Adrenal gland (tissue), 19 donors: ENCODE measurements at places on chromosomes 3 and 15.

DNA sequence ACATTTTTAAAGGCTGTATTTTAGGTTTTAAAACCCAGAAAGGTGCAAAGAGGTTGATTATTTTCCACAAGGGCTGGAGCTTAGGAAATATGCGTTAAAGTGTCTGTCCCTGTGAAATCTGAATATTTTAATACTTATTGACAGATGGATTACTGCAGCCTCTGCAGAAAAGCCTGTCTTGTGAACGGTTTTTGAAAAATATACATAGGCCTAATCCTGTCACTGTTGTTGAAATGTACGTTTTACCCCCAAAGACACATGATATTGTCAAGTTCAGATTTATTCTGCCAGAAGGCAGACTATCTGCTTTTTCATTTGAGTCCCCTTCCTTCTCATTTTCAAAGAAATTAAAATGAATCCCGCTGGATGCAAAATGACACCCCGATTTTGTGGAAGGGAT is 2.2 kb upstream of the BCL6 start:
- DNase-seq, result no peak

GRCh38 chr15:100193277-100193860 is 148.4 kb downstream of the ADAMTS17 start:
- DNase-seq, result no peak

GRCh38 chr15:99467338-99467720 is 98.5 kb upstream of the MEF2A start:
- DNase-seq, result no peak

GRCh38 chr3:190229632-190230424 is 92.4 kb downstream of the CLDN1 start:
- DNase-seq, result peak; percentile 26

- no peak for DNase-seq
Observed at GRCh38 chr3:48086705-48087104, 70.5 kb upstream of the MAP4 start.

GRCh38 chr15:101551696-101552591 is 62.4 kb upstream of the PCSK6 start:
- no peak for DNase-seq

DNA sequence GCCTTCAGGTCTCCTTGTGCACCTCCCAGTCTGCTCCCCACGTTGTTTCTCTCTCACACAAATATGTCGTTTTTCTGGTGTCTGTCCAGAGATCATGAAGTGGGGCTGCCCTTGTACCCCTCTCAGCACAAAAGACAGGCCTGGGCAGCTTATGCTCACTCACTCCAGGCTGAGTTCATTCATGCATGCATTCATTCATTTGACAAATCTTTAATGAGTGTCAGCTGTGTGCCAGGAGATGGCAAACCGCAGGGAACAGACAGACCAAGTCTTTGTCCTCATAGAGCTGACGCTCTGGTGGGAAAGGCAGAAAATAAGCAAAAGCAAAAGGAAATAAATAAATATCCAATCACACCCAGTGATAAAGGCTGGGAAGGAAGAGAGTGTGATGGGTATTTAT is 7.6 kb upstream of the TRH start:
- DNase-seq, result no peak

DNA sequence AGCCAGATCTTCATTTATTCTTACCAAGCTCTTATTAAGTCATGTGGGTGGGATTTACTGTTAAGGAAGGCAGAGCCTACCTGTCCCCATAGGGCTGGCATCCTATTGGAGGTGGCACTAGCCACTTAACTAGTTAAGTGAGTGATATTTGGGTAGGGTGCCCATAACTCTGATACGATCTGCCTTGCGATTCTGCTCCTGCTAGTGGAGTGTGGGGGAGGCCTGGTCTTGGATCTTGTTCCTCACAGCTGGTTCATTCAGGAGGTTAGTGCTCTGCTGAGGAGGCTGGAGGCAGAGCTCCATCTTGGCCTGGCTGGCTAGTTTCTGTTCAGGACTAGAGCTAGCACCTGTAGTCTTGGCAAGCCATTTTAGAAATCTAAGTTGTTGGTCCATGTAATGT is 9.3 kb downstream of the BAHD1 start:
- DNase-seq, result no peak

DNA sequence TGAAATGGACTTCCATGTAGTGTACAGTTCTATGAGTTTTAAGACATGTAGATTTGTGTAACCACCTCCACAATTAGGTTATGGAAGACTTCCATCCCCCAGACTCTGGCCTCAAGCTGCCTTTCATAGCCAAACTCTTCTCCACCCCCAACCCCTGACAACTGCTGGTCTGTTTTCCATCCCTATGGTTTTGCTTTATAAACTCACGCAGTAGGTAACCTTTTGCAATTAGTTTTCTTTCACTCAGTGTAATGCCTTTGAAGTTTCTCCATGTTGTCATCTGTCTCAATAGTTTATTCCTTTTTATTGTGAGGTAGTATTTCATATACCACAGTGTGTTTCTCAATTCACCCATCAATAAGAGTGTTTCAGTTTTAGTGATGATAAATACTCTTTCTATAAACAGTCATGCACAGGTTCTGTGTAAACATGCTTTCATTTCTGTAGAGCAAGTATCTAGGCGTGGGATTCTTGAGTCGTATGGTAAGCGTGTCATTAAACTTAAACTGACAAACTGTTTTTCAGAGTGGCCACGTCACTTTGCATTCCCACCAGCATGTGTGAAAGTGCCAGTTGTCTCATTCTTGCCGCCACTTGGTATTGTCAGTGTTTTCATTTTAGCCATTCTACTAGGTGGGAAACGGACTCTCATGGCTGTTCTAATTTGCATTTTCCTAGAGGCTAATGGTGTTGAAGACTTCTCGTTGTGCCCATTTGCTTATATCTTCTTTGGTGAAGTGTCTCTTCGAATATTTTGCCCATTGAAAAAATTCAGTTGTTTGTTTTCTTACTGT is 47.3 kb upstream of the ALDH1A3 start:
- no peak for DNase-seq

- no peak for DNase-seq
Observed at GRCh38 chr15:88487796-88488523, 20.5 kb downstream of the MRPS11 start.

GRCh38 chr3:86737517-86737916 is 253.4 kb downstream of the VGLL3 start:
- DNase-seq, result no peak

GRCh38 chr3:172034786-172035685 is 4.3 kb upstream of the FNDC3B start:
- no peak for DNase-seq

DNA sequence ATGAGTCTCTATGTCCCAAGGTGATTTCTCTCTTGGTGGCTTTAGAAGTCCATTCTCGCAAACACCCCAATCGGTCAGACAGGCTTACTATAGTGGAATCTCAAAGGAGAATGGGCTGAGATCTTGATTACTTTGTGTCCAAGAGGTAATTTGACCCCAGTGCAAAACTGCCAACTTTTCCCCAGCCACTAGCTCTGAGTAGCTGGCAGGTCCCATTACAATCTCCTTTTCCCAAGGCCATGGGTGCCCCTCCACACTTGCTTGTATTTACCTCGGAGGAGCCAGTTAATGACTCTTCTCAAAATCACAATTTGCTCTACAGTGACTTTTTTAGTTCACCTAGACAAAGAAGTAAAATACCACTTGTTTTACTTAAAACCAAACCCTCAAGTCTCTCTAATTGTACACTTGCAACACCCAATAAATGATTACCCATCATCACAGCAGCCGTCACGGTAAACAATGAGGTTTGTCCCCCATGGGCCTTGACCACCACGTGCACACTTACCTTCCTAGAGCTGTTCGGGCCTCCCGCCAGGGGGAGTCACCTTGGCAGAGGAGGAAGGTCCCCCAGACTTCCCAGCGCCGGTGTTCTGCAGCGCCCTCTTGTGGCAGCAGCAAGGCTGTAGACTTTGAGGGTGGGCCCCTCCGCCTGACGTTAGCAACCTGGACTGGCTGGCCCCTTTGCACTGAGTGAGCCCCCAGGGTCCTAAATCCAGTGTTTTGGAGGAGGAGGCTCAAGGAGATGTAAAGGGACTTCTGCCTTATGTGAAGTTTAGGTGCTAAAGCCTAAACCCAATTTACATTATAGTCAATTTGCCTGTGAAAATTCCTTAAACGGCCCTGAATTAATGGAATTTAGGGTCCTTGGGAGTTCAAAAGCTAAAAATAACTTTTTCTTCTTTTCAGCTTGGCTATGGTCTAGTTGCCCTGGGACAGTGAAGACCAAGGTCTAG is 18.7 kb upstream of the HDAC11 start:
- peak; percentile 44 for DNase-seq
